Right atrium auricular region (tissue), 2 donors: ENCODE measurements at places on chromosomes 1 and 21. TPM values are rescaled to one million over a fixed set of nuclear protein-coding genes. Genes with fewer than 3 reads are reported as not detected.

GRCh38 chr1:33234131-33234530 lies 22.2 kb upstream of the ZNF362 start:
- no peak for DNase-seq

DNA sequence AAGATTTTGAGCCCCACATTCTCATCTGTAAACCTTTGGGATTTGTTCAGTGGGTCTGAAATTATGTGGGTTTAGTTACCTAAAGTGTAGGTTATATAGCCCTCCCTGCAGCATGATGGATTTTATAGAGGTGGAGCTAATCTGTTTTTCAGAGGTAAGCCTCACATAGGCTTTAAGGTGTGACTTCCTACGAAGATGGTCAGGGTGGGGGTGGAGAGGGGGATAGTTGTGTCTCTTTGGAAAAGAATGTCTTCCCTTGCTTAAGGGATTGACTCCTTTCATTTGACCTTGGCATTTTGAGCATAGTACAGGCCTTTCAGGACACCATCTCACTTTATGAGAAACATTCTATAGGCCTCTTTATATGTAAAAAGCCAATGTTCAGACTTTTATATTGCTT lies 3.4 kb downstream of the CACHD1 start:
- DNase-seq = no peak

The OR2AK2 gene
- not detected for total RNA-seq

GRCh38 chr1:162587347-162587746 lies 25.8 kb downstream of the UAP1 start:
- no peak for DNase-seq

DNA sequence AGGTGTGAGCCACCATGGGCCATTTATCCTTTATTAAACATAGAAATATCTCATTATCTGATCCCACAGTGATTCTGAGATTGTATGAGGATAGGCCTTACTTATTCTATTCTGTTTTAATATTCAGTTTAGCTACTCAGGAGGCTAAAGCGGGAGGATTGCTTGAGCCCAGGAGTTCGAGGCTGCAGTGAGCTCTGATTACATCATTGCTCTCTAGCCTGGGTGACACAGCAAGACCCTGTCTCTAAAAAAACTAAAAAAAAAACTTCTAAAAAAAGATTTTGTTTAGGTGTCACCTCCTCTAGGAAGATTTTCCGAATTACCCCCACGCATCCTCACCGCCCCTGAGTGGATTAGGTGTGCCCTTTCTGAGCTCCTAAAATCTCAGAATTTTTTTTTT lies 14.3 kb upstream of the HNRNPU start:
- DNase-seq = no peak

DNA sequence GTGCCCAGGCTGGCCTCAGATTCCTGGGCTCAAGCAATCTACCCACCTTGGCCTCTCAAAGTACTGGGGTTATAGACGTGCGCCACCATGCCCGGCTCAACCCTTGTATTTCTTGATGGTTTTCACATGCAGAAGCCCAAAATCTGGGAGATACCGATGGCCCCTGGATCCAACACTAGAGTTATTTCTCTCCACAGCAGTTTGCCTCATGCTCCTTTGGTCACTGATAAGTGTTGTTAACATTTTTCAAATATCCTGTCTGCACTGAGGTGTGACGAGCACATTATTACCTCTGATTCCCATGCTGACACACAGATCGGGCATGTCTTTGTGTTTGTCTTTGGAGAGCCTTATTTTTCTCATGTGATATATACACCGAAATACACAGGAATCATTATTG lies 107.0 kb downstream of the KIF26B start:
- DNase-seq = peak; percentile 46

GRCh38 chr1:194322751-194323150 lies 1136.3 kb upstream of the B3GALT2 start:
- DNase-seq = no peak

DNA sequence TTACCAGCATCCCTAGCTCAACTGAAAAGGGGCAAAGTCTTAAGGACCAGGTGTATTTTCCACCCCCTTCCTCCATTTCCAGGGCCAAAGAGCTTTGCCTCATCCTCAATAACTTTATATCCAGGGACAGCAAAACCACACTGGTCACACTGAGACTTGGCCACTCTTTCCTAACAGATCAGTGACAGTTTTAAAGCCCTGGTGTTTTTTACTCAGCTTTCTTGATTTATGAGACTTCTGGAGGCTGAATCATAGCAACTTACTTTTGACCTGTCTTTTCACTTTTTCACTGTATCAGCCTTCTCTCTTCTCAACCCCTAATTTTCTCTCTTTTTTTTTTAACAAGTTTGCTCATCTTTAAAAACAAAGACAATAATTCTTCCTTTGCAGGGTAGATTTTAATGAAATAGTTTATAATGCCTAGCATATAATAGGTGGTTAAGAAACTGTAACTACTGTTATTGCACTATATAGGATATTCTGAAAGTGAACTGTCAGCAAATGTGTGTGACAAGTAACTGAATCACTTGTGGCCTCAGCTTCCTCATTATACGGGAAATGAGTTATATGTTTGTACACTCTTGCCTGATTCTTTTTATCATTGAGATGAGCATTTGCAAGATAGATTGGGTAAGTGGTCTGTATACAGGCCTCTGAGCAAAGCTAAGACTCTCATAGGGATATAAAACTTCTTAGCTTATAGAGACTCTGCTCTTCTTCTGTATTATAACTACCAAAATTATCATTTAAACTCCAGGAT lies 19.7 kb upstream of the DYNLT5 start:
- DNase-seq = no peak

- DNase-seq = peak; percentile 42
Measured at GRCh38 chr1:29803486-29803885, 567.2 kb downstream of the PTPRU start.

DNA sequence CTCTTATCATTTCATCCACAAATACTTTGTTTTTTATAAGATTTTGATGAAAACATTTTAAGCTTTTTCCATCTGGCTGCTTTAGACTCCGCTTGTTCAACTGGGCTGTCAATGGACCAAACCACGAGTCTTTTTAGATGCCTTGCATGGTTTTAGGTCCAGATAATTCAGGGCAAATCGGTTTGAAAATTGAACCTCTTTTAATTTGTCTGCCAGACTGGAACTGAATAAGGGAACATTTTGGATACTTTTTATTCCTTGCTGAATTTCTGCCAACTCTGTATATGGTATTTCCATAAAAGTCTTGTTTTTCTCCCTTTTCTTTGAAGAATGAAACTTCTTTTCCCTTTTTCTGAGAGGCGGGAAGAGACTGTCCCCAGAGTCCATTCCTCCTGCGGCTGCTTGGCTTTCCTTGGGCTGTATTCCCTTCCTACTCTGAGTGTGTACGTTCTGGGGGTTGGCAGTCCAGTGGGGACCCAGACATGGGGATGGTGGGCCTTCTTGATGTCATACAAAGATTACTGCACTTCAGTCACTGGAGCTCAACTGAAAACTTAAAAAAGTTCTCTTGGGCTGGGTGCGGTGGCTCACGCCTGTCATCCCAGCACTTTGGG lies 46.5 kb upstream of the CNN3 start:
- DNase-seq = no peak

The NTRK1 gene
- total RNA-seq = 0.43 TPM

DNA sequence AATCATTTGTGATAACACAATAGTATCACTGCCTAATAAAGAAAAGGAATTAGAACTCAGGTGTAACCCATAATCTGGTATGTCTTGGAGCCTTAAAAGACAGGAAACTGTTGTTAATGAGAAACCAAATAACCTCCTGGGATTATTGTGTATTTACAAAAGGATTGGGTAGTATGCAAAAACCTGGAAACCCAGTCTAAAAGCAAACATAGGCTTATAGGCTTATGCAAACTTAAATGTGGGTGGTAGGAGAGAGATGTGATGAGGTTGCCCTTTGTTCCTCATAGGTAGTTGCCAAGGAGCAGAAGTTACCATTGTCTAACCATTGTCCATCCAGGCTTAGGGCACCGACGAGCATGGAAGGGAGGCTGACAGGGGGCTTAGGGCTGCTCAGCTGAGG lies 165.8 kb downstream of the AK5 start:
- no peak for DNase-seq

The CD84 gene
- 2.5 TPM for total RNA-seq

DNA sequence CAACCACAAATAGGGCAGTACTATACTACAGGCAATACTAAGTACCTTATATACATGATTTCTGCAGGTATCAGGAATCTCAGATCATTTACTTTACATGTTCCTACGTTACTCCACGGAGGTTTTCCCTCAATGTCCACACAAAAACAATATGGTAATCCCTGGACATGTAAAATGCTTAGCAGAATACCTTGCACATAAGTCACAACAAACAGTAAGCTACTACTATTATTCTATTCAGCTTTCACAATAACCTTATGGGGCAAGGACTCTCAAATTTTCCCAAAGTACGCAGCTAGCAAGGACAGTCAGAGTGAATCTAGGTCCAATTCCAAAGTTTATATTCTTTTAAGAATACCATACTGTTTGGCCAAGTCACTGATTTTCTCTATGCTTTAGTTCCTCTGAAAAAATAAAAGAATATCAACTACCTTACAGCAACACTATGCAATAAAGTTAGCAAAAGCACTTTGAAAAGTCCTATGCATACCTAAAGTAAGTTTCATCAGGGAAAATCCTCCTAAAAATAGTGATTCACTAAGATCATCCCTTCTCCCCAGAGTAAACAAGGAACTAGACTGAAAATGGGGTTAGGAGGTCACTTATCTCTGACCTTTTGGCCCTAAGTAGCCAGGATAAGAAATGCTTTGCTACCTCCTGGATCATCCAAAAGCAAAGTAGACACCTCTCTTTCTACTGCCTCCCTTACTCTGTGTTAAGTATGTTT lies 67.4 kb downstream of the LUZP1 start:
- no peak for DNase-seq

GRCh38 chr1:39745016-39745670 lies 6.5 kb downstream of the PPIE start:
- DNase-seq = no peak

The LRRC8B gene
- total RNA-seq = 8.2 TPM

GRCh38 chr1:3749512-3749911 lies 2.7 kb upstream of the CCDC27 start:
- DNase-seq = no peak
